Renal cortex interstitium (tissue), 15 donors: ENCODE measurements at places on chromosomes 2 and 18. TPM values are rescaled to one million over a fixed set of nuclear protein-coding genes. Genes with fewer than 3 reads are reported as not detected.
A peak's percentile ranks its signal among the peaks of the same experiment; 100 is the strongest.

- no peak for DNase-seq
Measured at GRCh38 chr2:175176624-175177023, 4.9 kb downstream of the ATP5MC3 start.

GRCh38 chr2:7516484-7517063 lies 599.4 kb downstream of the RNF144A start:
- DNase-seq, result no peak

DNA sequence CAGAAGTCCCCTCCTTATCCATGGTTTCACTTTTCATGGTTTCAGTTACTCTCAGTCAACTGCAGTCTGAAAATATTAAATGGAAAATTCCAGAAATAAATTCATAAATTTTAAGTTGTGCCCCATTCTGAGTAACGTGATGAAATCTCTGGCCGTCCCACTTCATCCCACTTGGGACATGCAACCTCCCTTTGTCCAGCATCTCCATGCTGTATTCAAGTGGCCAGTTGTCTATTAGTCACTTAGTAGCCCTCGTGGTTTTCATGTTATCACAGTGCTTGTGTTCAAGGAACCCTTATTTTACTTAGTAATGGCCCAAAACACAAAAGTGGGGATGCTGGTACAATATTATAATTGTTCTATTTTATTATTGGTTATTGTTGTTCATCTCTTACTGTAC lies 18.0 kb upstream of the DAPL1 start:
- no peak for DNase-seq

- no peak for DNase-seq
Measured at GRCh38 chr18:55861266-55861665, 273.3 kb upstream of the TCF4 start.

DNA sequence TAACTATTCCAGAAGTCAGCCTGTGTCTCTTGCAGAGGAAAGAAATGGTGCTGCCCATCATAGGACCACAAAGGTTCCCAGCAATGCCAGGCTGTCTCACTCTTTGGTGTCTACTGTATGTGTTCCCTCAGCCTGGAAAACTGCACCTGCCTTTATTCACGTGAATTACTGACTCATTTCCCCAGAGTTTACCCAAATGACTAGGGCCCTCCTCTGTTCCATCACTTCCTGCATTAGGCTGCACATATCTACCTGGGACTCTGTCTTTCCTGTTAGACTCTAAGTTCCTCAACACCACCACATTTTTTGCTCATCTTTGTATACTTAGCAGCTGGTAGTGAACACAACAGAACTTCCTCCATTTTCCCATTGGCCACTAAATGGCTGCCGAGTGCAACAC lies 188.3 kb downstream of the FHOD3 start:
- no peak for DNase-seq

DNA sequence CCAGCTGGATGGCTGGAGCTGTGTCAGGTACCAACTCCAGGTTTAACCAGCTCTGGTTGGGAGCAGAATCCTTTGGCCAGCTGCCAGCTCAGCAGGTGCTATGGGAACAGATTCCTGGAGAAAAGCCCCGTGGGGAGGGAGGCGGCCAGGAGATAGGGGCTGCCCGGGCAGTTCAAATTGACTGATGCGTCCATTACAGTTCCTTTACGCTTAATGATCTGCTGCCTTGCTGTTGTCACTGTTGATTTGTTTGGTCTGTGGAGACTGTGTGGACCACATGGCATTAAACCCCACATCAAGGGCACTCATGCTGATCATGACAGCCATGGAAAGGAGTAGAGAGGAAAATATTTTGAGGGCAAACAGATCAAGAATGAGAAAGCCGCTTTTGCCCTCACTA lies 200.0 kb downstream of the TSN start:
- DNase-seq, result no peak

- DNase-seq, result no peak
Measured at GRCh38 chr2:85619617-85620016, 3.6 kb downstream of the USP39 start.

GRCh38 chr2:240178564-240178963 lies 38.1 kb upstream of the OTOS start:
- no peak for DNase-seq

DNA sequence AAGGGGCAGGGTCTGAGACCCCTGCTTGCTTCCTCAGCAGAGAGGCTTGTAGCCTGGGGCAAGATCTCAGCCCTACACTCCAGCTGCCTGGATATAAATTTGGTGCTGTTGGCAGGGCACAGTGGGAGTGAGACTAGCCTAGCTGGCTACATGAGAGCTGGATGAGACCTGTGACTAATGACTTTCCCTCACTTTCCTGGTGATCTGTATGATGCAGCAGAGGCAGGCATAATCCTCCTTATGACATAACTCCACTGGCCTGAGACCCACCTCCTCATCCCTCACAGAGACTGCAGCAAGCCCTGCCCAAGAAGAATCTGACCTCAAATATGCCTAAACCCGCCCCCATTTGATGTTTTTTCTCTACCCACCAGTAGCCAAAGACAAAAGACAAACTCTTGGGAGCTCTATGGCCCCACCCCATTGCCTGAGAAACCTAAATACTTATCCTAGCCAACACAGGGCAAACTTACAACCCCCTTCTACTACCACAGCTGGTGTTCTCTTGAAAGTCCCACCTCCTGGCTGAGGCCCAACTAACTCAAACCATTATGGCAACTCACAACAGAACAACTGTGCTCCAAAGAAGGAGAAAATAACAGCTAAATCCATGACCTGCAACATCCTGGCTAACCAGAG lies 102.7 kb downstream of the NR4A2 start:
- no peak for DNase-seq

DNA sequence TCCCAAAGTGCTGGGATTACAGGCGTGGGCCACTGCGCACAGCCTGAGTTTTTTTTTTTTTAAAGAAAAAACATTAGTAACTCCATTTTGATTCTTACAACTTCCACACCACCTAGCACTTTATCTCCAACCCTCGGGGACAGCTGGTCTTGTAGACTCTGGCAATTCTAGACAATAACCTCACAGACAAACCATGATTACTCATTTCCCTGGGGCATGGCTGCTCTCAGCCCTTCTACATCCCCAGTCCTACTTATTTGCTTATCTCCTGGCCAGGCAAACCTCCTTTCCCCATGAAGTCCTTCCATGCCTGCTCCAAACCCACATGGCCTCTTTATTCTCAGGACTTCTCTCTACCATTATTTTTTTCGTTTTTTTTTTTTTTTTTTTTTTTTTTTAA lies 91.1 kb downstream of the ACTR3 start:
- DNase-seq, result no peak

GRCh38 chr2:28729698-28730097 lies 21.9 kb upstream of the PPP1CB start:
- DNase-seq, result no peak

- DNase-seq, result no peak
Measured at GRCh38 chr2:166888180-166888579, at the start of gene XIRP2. Gene XIRP2, plus strand, starts transcription at chr2:166888480. Its CDS starts 15,003 bp downstream, at chr2:166903483.

- peak; percentile 52 for DNase-seq
Measured at GRCh38 chr2:202771741-202772460, 99.7 kb downstream of the ICA1L start.

- no peak for DNase-seq
Measured at GRCh38 chr2:31032475-31032874, 105.8 kb downstream of the GALNT14 start.

DNA sequence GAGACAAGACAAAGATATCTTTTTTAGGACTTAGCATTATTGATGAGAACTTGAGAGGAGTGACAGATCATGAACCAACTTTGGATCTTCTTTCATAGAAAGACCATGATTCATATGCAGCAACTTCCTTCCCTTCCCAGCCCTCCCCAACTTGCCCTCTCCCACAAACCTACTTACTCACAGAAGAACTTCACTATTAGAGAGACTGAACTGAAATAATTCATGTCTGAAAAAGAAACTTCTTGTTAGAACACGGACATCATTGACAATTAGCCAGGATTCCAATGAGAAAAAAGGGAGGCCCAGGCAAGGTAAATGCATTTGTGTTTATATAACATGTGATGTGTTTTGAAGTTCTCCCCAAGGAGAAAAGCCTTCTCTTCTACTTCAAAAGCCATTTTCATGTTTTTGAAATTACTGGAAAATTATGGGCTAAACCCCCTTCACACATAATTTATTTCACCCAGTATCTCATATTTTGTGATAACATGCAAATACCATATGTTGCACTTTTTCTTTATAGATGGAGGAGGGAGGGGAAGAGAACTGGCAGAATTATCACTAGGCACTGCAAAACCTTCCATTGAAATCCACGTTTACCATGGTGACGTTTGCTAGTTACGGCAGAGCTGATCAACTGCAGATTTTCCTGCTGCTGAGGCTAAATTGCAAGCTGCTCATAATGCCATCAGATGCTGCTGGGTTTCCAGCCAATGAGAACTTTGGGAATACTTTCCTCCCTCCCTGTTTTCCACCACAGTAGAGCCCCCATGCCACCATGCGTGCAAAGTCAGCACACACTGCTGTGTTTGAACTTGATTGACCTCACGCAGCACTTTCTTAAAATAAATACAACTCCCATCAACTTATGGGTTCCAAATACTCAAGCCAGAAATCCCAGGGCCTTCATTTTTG lies 294.7 kb downstream of the MEIS1 start:
- DNase-seq, result no peak

DNA sequence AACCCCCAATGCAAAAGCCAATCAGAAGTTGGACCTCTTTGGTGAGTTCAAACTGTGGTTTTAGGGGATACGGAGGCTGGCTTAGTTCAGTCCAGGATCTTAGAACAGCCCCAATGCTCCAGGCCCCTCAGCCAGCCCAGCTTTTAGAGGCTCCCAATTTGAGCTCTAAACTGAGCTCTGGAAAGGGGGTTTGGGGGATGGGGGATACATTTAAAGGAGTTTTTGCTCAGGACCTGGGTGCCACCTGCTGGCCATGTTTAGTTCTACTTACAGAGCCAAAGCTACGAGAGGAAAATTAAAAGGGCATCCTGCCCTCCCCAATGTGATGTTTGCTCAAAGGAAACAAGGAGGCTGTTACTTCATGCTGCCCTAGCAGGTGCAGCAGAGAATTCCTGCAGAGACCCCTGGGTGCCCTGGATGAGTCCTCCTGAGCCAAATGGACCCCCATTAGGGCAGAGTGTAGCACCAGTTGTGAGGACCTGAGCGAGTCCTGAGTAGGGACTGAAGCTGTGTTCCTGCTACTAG lies 15.9 kb upstream of the TMEM214 start:
- DNase-seq, result no peak

GRCh38 chr2:238162846-238163441 lies 4.2 kb downstream of the ERFE start:
- no peak for DNase-seq

GRCh38 chr2:127415593-127416505 lies 2.4 kb upstream of the PROC start:
- DNase-seq, result no peak

- DNase-seq, result no peak
Measured at GRCh38 chr18:46211816-46212215, 107.6 kb downstream of the HAUS1 start.

GRCh38 chr18:58557008-58557435 lies 71.9 kb downstream of the ALPK2 start:
- DNase-seq, result no peak

DNA sequence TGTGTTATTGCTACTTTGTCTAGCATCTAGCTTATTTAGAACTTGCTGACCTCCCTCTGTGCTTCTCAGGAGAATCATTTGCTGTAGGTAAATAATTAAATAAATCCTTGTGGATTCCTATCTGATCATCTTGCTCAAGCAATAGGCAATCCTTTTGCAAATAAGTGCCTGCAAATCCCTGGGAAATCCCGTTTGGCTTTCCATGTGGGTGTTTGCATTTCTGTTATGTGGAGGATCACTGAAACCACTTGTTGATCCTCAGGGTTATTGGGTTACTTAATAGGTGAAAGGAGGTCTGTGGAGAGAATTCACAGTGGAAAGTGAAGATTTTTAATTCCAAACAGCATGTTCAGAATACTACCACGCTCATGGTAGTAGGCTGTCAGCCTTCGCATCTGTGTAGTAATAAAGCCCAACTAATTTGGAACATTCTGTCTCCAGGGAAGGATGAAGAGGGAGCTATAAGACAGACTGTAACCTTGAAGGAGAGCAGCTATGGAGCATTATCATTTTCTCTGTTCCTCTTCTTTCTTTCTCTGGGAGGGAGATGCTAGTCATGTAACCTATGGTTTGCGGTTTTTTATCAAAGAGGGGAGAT lies 72.5 kb downstream of the GULP1 start:
- no peak for DNase-seq

DNA sequence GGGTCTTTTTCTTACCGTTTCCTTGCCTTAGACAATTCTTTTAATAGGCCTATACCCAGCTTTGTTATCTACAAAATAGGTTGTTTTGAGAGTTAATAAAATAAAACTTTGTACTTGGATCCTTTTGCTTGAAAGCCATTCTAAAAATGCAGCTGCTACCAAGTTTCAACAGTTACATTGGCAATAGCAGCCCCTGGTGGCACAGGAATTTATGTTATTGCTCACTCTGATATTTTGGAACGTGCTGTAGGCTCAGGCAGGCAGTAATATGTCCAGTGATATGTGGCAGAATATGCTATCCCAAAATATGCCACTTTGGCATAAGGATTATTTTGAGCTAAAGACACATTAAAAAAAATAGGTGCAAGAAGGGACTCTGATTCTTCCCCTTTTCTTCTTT lies 6.7 kb upstream of the COMMD1 start:
- DNase-seq, result no peak

GRCh38 chr18:30359521-30359920 lies 683.0 kb downstream of the DSC3 start:
- no peak for DNase-seq

GRCh38 chr2:174632841-174633622 lies 35.4 kb upstream of the WIPF1 start:
- DNase-seq, result no peak

GRCh38 chr2:239400596-239401066 lies at the start of gene HDAC4:
Gene HDAC4, minus strand, starts transcription at chr2:239401020. Its CDS starts 48,321 bp downstream, at chr2:239352699.
- no peak for DNase-seq

GRCh38 chr2:130346741-130347066 lies 4.0 kb downstream of the IMP4 start:
- no peak for DNase-seq

GRCh38 chr2:65393743-65394422 lies 38.5 kb downstream of the SPRED2 start:
- no peak for DNase-seq

Gene CD8B2
- 0.20 TPM for polyA plus RNA-seq

Gene C2orf80
- 0.25 TPM for polyA plus RNA-seq

Gene EGR4
- not detected for polyA plus RNA-seq

Gene UGT1A3
- not detected for polyA plus RNA-seq

Gene ATOH8
- polyA plus RNA-seq, result 14.8 TPM

Gene TMEM200C
- 1.6 TPM for polyA plus RNA-seq

Gene RHBDD1
- 35.4 TPM for polyA plus RNA-seq

Gene ATF2
- 55.3 TPM for polyA plus RNA-seq

Gene TXNDC2
- polyA plus RNA-seq, result not detected
